ENCODE measurements at places on chromosomes 7 and 10. TPM values are rescaled to one million over a fixed set of nuclear protein-coding genes. Genes with fewer than 3 reads are reported as not detected.

Gene ATXN7L1
- 11.4 TPM for polyA plus RNA-seq

Gene RBM33
- polyA plus RNA-seq, result 44.6 TPM

Gene ZDHHC6
- 80.0 TPM for polyA plus RNA-seq

Gene MUC3A
- polyA plus RNA-seq, result 0.59 TPM

Gene COL26A1
- polyA plus RNA-seq, result 34.3 TPM

Gene GPR85
- 0.81 TPM for polyA plus RNA-seq

Gene MACROH2A2
- 95.0 TPM for polyA plus RNA-seq

Data from renal pelvis (tissue), 12 donors.